ENCODE measurements at places on chromosomes 11 and 22.

- DNase-seq, result no peak
Observed at GRCh38 chr11:20090654-20091374, 69.5 kb downstream of the DBX1 start.

DNA sequence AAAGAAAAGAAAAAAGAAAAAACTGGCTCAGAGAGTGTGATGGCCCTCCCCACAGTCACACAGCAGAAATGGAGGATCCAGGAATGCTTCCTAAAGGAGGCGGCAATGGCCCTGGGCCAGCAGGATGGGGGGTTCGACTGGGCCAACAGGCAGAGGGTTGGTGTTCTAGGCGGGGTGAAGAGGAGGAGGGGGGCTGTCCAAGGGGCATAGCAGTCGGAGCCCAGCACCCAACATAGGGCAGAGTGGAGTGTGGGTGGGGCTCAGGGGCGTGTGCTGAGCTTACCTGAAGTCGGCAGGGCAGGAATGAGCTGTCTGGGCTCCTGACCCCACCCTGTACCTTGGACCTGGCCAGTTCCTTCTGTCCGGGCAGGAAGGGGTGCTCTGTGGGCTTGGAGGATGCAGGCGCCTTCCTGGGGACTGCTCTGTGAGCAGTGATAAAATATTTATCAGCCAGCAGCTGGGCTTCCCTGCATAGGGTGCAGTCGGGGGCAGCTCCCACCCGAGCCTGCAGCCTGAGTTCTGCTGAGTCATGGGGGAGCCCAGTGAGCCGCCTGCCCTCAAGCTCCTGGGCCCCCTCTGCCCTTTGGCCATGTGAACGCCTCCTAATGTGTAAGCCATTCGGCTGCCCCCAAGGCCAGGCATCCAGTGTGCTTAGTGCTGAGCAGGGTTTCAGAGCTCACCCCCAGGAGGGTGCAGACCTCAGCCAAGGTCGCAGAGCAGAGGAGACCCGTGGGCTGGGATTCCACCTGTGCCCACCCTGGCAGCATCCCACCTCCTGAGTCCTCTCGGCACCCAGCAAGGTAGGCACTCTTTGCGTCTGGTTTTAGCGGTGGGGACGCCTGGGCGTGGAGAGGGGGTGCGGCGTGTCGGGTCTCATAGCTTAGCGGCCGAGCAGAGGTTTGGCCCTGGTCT, 25.3 kb upstream of the PRR5 start:
- no peak for DNase-seq

GRCh38 chr11:123585206-123585605, 69.2 kb downstream of the SCN3B start:
- no peak for DNase-seq

GRCh38 chr22:40594346-40594745, 42.2 kb downstream of the MRTFA start:
- DNase-seq, result no peak

GRCh38 chr11:121503051-121503450, 50.3 kb upstream of the SORL1-AS1 start:
- no peak for DNase-seq

GRCh38 chr11:126394036-126394435, 38.5 kb downstream of the ST3GAL4 start:
- no peak for DNase-seq

Data from cerebellar nuclear complex (tissue), 1 donor.